ENCODE measurements at places on chromosomes 2 and 18.

GRCh38 chr2:208012449-208012848 is 12.9 kb downstream of the PLEKHM3 start:
- DNase-seq, result no peak

- no peak for DNase-seq
These were observed 276 bp downstream of the NFE2L2 start for GRCh38 chr2:177264209-177264692.

DNA sequence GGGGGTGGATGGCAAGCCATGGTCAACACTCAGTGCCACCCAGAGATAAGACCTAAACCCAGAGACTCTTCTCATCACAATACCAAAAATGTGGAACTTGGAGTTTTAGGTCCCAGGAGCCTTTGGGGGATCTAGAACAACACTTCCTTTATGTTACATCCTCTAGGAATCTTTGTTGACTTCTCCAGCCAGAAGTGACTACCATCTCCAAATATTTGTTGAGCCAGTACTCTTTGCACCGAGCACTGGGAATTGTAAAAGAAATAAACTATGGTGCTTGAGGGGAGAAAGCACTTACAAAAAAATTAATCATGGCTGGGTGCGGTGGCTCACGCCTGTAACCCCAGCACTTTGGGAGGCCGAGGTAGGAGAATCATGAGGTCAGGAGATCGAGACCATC is 120.0 kb upstream of the TMEM200C start:
- no peak for DNase-seq

GRCh38 chr18:9016633-9017166 is 85.8 kb upstream of the NDUFV2 start:
- no peak for DNase-seq

DNA sequence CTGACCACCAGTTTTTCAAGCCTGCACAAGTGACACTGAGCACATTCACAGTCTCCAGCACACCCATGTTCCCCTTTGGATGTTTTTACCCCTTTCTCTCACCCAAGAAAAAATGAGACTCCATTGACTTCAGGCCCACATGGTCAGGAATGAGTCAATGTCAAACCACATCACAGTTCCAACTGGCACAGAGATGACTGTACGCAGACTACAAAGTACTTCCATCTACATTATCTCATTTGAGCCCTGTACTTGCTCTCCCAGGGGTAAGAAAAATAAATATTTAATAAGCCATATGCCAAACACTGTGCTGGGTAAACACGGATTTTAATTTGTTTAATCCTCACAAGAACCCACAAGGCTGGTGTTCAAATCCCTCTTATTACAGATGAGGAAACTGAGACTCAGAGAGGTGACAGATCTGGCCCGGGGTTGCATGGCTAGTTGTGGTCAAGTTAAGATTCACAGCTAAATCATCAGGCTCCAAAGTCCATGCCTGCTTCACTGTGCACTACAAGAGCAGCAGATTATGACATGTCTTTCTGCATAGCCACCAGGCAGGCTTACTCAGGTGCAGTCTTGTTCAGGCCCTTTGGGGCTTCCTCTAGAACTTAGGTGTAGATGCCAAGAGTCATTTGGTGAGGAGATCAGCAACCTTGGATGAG is 106.1 kb downstream of the TXNL1 start:
- DNase-seq, result no peak

DNA sequence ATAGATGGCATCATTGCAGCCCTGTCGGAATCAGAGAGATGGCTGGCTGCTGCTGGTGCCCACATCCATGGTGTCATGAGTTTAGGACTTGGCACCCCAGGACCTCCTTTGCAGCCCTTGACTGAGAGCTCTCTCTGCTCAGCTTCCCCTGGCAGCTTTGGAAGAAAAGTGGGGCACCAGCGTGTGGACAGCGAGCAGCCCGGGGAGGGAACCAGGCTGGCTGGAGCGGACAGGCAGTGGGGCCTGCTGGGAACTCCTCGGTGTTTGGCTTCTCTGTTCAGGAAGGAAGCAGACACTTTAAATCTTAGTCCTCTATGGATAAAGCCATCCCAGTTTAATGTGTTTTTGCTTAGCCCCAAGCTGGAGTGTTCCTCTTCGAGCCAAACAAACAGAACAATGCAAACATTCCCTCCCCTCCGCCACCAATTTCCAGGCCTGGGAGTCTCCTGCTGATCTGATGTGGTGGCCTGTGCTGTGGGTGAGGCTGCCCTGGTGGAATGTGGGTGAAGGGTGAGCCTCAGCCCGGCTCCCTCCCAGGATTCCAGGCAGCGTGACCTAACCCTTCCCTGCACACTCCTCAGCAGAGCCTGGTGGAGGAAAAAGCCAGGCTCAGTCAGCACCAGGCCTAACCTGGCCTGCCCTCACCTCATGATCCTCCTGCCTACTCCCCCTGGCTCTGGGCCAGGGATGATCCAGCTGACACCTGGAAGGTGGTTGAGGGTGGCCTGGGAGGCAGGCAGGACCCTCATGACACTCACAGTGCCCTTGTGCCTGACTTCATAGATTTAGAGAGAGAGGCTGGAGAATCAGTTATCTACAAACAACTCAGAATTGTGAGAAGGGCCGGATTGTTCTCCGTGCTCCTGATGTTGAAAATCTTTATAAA is 21.6 kb upstream of the ITGB6 start:
- no peak for DNase-seq

DNA sequence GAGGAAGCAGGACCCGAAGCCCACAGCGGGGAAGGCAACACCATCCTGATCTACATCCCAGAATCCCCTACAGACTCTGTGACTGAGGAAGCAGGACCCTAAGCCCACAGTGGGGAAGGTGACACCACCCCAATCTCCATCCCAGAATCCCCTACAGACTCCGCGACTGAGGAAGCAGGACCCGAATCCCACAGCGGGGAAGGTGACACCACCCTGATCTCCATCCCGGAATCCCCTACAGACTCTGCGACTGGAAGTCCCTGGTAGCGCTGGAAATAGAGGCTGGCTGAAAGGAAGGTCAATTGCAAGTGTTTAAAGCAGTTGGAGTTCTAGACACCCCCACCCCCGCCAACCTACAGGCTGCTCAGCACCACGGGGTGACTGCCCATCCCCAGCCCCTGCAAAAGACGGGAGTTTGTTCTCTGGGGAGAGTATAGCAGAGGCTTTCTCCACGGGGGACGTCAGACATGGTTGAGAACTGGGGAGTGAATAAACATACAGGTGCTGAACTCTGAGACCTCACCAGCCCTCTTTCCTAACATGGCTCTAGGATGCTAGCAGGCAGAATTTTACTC is 21.0 kb downstream of the CIB4 start:
- DNase-seq, result no peak

- DNase-seq, result no peak
These were observed 48.7 kb upstream of the NBEAL1 start for GRCh38 chr2:202965810-202966460.

DNA sequence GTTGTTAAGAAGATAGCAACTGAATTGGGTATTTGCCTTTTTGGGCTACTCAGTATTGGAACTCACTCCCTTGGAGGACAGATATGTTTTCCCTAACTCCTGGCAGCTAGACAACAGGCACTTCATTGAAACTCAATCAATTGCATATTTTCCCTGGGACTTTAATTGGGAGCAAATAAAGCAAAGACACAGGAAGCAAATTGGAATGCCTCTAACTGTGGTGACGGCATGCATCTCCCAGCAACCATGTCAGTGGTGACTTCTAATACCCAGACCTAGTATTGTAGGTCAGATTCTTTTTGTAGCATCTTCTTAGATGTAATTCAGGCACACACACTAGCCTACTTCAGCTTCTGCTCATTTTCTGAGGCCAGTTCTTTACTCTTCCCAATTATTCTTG is 164.2 kb upstream of the SETBP1 start:
- DNase-seq, result no peak

GRCh38 chr2:221553333-221553732 is 18.8 kb downstream of the EPHA4 start:
- DNase-seq, result no peak

- no peak for DNase-seq
These were observed 294.1 kb downstream of the SOCS6 start for GRCh38 chr18:70582981-70583380.

- no peak for DNase-seq
These were observed 304.4 kb upstream of the SLC39A10 start for GRCh38 chr2:195352581-195352980.

DNA sequence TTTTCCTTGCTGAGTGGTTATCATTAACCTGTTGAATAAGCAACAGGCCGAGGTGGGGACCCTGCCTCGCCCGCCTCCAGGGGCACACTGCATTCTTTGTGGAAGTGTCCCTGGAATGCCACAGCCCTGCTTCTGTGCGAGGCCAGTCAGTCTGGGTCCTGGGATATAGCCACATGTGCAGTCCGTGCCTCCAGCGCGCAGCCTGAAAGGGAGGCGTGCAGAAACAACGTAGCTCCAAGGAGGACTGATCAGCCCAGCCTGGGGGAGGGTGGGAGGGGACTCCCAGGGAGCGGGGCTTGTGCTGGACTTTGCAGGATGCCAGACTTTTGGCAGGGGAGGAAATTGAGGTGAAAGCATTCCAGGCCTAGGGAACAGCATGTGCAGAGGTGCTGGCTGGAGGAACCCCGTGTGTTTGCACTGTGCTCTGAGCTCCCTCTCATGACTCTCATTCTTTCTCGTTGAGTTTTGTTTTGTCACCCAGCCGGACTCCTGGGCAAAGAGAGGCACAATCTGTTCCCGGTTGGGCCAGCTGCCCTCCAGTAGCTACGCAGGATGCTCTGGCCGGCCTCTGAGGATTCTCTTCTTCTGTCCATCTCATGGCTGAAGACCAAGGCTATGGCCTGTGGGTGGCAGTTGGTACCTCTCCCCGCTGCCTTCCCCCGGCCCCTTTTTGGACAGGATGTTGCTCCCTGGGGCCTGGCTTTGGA is 39.7 kb downstream of the HPCAL1 start:
- DNase-seq, result no peak

- DNase-seq, result no peak
These were observed 115.7 kb upstream of the RBMS1 start for GRCh38 chr2:160609346-160609745.

DNA sequence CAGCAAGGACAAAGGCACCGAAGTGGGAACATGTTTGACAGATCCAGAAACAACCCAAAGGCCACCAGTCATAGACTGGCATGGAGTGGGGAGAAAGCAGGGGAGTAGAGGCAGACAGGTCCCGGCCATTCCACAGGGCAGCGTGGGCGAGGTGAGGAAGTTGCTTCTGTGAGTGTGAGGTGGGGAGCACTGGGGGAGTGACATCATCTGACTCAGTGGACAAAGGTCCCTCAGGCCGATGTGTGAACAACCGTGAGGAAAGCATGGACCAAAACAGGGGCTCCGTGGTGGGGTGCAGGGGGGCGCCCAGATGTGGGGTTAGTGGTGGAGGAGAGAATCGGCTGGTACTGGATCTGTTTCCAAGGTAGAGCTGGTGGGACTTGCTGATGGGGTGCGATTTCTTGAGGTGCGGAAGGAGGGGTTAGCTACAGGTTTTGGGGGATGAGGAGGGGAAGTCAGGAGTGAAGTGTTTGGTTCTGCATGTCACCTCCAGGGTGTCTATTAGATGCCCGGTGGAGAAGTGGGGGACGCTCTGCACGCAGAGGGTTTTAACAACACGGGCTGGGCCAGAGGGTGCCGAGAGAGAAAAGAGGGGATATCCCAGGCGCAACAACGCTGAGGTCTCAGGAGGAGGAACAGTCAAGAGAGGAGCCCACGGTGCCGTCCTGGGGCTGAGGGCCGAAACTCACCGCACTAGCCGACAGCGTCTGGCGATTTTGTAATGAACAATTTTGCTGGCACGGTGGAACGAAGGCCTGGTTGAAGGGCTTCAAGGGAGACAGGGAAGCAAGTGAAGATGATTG is 2.5 kb upstream of the SFT2D3 start:
- no peak for DNase-seq

GRCh38 chr18:71485611-71486010 is 1058.5 kb downstream of the CBLN2 start:
- no peak for DNase-seq

DNA sequence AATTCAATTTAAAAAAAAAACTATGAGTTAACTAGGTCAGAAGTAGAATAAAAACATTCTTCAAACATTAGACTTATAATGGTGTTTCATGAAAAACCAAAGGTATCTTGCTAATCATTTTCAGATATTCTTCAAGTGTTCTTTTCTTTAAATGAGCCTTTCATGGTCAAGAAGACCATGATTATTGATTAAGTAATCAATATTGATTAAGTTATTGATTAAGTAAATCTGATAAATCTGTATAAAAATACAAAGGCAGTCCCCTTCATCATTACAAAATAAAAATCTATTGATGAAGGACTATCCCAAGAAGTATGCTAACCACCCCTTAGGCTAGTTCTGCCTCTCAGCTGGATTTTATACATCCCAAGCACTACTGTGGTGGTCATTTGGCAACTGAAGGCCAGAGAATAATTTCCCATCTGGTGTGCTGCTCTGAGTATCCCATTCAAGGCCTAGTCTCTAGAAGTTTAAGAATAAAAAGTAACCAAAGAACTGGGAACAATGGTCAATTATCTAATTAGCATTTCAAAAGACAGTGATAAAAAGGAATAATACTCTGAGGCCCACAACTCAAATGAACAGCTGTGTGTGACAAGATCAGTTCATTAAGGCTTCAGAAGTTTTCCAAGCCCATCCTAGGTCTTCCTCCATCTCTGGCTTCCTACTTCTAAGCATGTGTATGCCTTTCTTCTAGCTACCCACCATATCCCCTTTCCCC is 63.5 kb downstream of the TCF4 start:
- no peak for DNase-seq
